Activated T-cell treated with anti-CD3 and anti-CD28 coated beads, Interleukin-2, amount 50 U/mL, for 4 hours (primary cell): ENCODE measurements at places on chromosomes 5 and 9.

DNA sequence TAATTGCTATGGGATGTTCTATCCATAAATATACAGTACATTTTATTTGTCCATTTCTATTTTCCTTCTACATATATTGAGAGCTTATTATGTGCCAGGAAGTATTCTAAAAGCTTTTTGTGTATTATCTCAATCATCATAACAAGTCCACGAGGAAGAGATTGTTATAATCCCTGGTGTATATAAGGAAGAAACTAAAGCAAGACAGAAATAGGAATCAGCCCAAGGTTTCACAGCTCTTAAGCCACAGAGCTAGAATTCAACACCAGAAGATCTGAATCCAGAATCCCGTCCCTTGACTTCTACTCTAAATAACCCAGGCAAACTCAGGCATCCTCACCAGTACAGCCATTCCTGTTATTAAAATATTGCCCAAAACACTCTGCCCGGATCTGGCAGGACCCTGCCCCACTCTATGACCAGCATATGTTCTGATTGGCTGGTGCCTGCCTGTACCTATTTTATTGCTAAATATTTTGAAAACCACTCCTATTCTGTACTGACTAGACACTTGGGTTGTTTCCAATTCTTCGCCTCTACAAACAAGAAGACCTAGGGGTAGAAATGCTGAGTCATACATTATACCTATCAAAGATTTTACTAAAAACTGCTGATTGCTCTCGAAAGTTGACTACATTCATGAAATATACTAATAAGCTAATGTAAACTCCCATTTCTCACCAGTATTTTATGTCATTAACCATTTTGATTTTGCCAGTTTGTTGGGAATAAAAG is 297.4 kb downstream of the ENC1 start:
- DNase-seq, result no peak

DNA sequence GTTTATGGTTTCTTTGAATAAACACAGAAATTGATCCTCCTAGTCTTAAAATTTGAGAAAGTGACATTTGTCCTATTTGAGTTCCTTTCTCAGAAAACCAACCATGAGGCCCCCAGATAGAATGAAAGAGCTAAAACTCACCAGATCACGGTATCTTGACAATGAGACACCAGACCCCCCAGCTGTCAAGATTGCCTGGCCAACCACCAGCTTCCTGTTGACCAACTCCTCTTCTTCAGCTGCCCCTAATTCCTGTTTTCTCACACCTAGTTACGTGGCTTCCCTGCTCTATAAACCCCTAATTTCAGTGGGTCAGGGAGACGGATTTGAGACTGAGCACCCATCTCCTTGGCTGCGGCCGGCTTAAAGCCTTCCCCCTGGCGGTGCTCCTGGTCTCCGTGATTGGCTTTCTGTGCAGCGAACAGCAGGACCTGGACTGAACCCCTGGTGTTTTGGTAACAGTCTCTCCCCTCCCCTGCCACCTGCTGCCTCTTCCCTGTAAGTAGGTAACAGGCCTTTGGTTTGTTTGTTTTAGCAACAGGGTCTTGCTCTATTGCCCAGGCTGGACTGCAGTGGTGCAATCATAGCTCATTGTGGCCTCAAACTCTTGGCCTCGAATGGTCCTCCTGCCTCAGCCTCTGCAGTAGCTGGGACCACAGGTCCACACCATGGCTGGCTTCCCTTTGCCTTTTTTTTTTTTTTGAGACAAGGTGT is 4.8 kb upstream of the ENTPD2 start:
- no peak for DNase-seq

DNA sequence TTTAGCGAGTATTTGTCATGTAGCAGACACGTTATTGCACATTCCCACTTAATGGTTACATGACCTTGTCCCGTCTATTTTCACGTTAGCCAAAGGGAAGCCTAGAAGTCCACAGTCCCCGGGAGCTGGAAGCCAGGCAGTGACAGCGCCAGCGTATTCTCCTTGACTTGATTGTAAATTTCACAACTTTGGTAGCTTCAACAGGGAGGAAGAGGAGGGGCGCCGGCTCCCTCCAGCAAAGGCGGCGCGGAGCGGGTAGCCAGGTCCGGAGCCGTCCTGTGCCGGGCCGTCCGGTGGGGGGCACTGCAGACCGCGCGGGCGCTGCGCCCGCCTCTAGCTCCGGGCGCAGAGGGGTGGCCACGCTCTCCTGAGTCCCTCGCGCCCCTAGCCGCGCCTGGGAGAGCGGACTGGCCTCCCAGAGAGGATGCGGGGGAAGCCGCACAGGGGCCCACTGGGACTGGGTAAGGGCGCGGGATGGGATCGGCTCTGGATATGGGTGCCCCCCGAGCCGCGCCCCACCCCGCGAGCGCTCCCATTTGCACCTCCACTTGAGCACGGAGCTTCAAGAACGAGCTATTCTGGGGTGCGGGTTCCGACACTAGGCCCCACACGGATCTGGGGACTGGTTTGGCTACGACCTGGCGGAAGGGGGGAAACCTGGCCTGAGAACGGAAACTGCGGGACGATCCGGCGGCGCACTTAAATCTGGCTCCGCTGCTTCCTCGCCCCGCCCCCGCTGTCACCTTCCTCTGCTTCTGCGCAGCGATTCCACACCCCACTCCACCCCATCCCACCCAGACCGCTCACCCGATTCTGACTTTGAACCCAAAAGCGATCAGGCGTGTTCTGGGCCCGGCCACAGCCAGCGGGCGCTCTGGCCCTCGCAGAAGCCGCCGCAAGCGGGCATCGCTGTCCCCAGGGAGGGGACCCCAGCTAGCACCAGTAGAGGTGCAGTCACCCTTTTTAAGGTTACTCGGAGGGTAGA is 23.8 kb downstream of the KLF4 start:
- no peak for DNase-seq

GRCh38 chr5:58794875-58795274 is 212.0 kb downstream of the RAB3C start:
- DNase-seq, result no peak

DNA sequence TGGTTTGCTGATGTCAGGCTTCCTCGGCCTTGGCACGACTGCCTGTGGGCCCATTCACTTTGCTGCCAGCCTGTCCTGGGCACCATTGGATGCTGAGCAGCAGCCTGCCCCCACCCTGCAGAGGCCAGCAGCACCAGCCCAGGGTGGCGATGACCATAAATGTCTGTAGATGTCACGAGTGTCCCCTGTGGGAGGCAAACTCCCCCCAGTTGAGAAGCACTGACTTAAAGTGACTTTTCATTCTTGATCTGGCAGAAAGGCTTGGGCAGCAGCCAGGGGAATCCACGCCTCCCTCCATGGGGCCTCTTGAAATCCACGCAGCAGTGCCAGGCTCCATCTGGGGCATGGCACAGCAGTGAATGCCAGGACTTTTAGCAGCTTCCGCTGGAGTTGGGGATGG is 21.8 kb downstream of the IRX4 start:
- DNase-seq, result no peak

GRCh38 chr9:83000765-83001164 is 62.2 kb downstream of the RASEF start:
- no peak for DNase-seq

DNA sequence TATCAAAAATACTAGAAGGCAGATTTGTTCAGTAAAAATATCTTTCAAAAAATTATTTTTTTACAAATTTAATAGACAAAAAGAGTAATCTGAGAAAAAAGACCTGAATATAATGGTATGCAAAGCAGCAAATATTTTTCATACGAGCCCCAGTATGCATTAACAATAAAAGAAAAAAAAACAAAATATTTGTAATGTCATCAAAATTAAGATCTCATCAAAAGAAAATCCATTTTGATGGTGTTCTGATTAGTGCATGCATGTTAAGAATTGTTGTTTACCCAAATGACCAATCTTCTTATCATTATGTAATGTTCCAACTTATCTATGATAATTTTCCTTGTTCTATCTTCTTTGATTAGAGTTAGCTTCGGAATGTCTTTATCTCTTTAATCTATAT is 106.1 kb downstream of the CDH9 start:
- DNase-seq, result no peak

GRCh38 chr5:44783634-44784315 is 25.0 kb upstream of the MRPS30 start:
- DNase-seq, result no peak

- no peak for DNase-seq
These were observed 398.1 kb downstream of the EBF1 start for GRCh38 chr5:158701406-158702177.

- no peak for DNase-seq
These were observed 9.4 kb downstream of the VDAC1 start for GRCh38 chr5:133995341-133995740.

DNA sequence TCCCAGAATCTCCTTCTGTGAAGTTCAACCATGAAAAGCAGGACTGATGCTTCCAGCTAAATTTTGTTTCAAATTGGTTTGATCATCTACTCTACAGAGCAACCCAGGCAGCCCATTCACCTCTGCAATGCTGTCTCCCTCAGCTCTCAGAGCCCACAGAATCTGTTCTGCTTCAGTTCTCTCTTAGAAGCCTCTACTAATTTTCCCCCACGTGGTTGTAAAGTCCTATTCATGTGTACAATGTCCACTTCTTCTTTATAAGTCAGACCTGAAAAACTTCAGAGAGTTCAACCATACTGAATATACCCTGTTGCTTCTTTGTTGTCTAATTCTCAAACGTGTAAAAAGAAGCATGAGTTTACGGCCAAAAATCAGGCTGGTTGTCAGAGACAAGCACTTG is 21.3 kb upstream of the FAM13B start:
- no peak for DNase-seq

DNA sequence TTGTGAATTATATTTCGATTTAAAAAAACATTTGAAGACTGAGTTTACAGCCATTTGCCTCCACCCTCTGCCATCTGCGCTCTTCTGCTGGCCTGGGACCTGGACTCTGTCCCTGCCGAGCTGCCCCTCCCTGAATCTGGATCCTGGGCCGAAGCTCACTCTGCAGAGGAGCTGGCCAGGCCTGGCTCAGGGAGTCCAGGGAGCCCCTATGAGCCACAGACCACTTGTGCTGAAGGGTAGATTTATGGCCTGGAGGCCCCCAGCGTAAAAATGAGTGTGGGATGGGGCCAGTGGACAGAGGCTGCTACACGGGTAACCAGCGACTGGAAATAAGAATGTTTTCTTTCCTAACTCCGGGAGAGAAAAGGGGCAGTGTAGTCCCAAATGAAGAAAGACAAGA is 129.8 kb downstream of the FGF18 start:
- DNase-seq, result no peak

GRCh38 chr9:124190761-124191160 is 67.0 kb upstream of the NEK6 start:
- DNase-seq, result no peak

DNA sequence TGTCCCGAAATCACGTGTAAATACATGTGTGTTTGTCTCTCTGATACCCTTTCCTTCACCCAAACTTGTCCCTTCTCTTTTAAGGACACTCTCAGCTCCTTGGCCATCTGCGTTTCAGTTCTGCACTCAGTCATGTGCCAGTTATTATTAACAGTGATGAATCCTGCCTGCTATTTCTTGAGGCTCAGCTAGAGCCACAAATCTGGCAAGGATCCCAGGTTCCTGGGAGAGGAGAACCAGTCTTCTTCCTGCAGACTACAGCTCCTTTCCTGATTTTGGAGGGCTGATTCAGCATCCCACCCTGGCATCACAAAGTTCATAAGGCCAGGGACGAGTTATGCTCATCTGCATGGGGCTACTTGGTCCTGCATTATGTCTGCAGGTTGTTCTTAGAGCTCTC is 5.6 kb downstream of the MAMDC2 start:
- no peak for DNase-seq

DNA sequence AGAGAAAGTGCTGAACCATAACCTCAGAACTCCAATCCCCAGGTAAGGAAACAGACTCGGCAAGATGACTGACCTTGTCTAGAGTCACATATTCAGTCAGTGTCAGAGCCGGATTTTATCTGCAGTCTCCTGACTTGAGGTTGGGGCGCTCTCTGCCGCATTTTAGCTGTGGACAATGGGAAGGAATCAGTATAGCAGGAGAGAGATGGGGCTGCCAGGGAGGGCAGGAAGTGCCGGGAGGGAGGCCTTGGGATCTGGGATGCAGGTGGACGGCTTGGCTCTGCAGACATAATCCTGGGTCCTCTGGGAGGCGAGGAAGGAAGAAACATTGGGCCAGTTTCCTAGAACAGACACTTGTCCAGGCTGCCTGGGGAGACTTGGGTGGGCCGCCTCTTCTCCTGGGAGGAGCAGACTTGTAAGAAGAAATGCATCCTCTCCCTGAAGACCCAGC is 39.7 kb upstream of the COL15A1 start:
- no peak for DNase-seq

DNA sequence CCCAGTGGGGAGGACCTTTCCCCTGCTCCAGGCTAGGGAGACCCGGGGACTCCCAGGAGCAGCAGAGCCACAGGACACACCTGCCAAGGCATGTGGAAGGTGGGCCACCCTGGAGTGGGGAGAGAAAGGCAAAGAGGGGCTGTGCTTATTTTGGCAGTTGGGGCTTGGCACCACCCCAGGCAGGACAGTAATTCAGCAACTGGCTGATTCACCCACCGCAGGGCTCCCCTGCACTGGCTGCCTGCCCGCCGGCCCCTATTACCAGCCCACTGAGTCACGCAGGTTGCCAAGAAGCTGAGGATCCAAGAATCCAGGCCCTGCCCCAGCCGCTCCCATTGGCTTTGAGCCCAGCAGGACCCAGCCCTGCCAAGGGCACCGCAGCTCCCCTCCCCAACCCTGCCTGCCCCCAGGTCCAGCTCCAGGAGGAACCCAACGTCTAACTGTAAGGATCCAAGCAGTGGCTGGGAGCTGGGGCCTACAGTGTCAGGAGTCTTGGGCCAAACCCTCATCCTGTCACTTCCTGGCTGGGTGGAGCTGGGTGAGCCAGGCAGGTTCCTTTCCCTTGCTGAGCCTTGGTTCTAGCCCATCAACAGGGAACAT is 14.2 kb upstream of the RALGDS start:
- peak; percentile 52 for DNase-seq

GRCh38 chr5:65823845-65824445 is 101.9 kb downstream of the NLN start:
- no peak for DNase-seq

DNA sequence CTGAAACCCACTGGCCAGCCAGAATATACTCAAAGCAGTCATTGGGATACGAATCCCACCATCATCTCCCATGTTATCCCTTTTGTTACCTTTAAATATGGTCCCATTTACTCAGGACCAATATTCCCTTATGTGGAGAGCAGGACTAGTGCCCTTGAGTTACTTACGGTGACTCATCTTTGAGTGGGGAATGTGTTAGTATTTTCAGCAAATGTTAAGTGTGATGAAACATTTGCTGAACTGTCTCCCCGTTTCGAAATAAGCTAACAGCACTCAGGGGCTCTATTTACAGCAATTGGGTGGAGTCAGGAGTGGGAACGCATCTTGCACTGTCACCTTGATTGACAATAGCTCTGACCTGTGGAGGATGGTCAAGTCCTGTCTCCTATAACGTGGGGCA is 67.4 kb downstream of the CTSL start:
- no peak for DNase-seq

GRCh38 chr5:144310621-144311020 is 139.9 kb downstream of the KCTD16 start:
- no peak for DNase-seq

- DNase-seq, result no peak
These were observed 242.8 kb upstream of the ANKRD55 start for GRCh38 chr5:56475689-56476486.

- no peak for DNase-seq
These were observed 35.5 kb upstream of the TENT2 start for GRCh38 chr5:79576606-79577289.
